NCI-H2081 treated with DMSO at 0.1 percent for 48 hours (cell line): ENCODE measurements at places on chromosomes 6 and 20.

DNA sequence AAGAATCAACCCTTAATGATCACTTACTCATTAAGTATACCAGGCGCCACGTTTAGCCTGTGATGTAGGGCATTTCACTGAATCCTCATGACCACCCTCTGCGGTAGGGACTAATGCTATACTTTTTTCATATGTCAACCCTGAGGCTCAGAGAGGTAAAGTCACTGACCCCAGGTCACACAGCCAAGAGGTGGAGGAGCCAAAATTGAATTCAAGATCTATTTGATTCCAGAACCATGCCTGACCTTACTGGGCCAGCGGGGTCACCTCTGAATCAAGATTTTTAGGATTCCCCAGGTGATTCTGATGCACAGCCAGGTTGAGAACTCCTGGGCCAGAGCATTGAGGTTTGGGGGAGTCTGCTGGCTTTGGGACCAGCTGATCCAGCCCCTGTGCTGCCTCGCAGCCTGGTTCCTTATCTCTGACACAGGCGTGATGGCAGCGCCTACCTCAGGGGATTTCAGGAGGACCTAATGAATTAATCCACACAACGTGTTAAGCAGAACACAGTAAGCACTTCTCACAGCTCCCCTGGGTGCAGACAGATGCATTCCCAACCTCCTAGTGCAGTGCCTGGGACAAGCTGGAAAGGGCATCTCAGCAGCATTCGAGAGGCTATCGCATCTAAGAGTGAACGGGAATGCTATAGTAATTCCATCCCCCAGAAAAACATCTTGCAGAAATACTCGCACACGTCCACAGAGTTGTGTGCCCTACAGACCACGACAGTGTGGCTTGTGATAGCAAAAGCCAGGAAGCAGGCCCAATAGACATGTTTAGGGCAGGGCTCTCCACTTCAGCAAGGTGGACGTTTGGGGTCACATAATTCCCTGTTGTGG lies 101.4 kb upstream of the PTPN1 start:
- DNase-seq: no peak

- DNase-seq: no peak
Measured at GRCh38 chr20:60262967-60263603, 304.9 kb downstream of the CDH26 start.

GRCh38 chr6:108937170-108937569 lies 88.9 kb downstream of the ARMC2 start:
- no peak for DNase-seq

DNA sequence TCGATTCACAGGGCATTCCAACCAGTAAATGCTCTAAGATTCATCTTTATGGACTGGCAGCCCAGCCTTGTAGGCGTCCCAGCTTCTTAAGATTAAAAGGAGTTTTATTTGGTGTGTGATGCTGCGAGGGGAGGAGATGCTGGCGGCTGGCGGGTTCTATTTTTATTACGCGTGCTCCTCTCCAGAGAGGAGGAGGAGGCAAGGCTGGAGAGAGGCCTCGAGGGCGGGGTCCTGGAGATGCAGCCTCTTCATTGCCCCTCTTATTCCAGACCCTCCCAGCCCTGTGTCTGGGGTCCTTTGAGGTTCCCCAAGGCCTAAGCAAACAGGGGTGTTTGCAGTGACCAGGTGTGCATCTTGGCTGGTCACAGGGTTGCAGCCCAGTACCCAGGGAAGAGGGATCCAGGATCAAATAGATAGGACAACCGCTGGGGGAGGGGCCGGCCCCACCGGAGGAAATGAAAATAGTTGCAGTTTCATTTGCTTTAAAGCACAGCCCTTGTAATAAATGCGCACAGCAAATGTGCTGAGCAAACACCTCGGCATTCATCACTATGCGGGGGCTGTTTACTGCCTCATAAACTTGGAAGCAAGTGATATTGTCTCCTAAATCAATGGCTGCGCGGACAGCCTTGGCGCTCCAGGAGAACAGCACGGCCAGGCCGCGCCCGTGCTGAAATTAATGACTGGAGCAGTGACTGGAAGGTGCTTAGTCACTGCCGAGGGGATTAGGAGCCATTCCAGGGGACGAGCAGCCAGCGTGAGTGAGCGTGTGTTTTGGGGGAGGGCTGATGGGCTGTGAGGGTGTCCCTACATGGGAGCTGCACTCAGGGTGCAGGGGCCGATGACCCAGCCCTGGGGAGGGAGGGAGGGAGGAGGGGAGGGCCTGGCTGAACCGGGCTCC lies 83.0 kb downstream of the TMEM242 start:
- DNase-seq: no peak

- DNase-seq: peak; percentile 7
Measured at GRCh38 chr6:25713824-25714223, 40.7 kb upstream of the SLC17A4 start.

DNA sequence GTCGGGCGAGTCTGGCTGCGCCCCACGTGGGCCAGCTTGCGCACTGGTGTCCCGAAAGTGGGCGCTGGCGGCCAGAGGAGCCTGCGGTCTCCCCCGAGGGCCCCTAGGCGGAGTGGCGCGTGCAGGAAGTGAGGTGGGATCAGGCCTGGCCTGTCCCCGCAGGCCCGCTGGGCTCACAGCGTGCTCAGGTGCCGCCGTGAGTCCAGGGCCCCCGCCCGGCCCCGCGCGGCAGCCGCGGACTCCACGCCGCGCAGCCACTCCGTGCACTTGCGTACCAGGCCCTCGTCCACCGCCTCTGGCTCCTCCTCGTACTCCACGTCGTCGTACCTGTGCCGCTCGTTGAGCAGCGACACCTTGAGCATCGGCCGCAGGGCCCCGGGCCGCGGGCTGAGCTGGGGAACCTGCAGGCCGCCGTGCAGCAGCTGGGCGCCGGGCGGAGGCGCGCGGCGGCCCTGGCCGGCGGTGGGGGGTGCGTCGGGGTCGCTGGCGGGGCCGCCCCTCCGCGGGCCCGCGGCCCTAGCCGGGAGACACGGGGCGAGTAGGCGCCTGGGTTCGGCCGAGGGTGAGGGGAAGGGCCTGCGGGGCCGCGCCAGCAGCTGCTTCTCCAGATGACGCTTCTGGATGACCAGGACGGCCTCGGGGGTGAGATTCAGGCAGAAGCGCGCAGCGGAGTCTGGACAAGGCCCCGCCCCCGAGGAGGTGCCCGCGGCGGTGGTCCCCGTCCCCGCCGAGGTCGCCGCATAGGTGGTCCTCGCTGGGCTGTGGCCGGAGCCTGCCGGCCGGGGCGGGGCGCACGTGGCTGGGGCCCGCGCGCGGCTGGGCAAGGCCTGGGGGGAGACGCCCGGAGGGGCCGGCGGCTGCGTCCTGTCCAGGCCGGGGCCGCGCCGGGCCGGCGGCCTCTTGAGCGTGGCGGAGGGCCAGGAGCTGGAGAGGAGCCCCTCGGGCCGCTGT lies 835 bp downstream of the PRR18 start:
- DNase-seq: no peak

GRCh38 chr20:22160101-22160652 lies 424.2 kb downstream of the FOXA2 start:
- no peak for DNase-seq

- DNase-seq: no peak
Measured at GRCh38 chr6:158756126-158756525, 63.0 kb downstream of the EZR start.

GRCh38 chr20:63843778-63844177 lies 12.7 kb upstream of the ZBTB46 start:
- no peak for DNase-seq

DNA sequence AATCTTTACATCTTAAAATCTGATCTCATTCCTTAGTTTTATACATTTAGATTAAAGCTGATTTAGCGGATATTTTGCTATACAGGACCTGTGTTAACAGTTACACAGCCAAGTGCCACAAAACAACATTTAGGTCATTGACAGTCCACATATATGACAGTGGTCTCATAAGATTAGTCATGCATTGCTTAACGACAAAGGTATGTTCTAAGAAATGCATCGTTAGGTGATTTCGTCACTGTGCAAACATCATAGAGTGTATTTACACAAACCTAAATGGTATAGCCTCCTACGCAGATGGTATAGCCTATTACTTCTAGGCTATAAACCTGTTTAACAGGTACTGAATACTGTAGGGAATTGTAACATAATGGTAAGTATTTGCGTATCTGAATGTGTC lies 21.6 kb downstream of the ADGRG6 start:
- no peak for DNase-seq
